COLO829 (cell line): ENCODE measurements at places on chromosomes 7 and 10.

DNA sequence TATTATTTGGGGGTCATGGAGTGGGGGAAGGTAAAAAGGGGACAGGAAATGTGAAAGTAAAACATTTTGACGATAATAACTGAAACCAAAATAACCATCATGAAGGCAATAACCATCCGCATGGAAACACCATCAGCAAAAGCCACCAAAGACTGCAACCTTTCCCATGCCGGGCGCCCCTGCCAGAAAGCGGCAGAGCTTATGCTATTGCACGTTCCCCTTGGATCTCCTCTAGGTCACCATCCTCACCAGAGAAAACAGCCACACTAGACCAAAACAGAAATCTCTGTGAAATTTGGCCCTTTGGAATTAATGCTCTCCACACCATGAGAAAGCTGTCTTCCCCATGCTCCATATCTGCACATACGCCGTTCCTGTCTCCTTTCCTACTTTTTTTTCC, 31.1 kb downstream of the DRGX start:
- no peak for DNase-seq

GRCh38 chr7:138243430-138243829, 167.2 kb downstream of the AKR1D1 start:
- DNase-seq: no peak

GRCh38 chr7:5417106-5418071, 6.2 kb downstream of the TNRC18 start:
- no peak for DNase-seq

DNA sequence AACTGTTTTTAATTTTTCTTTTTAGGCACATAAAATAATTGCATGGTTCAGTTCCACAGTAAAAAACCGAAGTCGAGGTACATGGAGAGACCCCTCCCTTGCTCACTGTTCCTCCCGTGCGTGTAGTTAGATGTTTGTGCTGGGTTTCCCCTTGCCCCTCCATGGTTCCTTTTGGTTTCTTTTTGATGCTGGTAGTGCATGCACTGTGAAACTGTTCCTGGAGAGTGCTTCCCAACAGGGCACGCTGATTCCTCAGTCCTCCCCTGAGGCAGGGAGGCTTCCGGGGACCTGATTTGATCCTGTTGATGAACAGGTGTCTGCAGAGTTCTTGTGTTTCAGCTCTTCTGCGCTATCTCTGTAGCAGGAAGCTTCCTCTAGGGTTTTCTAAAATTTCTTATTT, 69.5 kb downstream of the ADCY1 start:
- DNase-seq: no peak

- DNase-seq: no peak
These were observed 40.4 kb downstream of the WIPI2 start for GRCh38 chr7:5230265-5231067.

GRCh38 chr7:48636391-48637015, 287.8 kb upstream of the CDC14C start:
- no peak for DNase-seq

- DNase-seq: no peak
These were observed 2.9 kb upstream of the GTPBP4 start for GRCh38 chr10:985361-985760.

DNA sequence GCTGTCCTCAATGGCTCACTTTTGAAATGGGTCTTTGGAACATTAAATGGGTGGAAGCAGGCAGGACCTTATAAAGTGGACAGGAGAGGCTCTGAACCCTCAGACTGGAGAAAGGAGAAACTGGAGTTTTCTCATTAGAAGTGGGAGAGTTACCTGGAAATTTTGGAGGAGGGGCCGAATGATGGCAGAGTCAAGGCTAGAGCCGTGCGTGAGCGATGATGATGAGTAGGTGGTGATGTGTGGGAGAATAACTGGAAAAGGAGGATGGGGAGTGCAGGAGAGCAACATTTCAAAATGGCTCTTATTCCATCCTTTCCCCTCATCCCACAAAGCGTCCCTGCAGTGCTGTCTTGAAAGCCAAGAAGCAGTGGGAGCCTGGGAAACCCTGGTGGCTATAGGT, 274.0 kb downstream of the LRMDA start:
- DNase-seq: no peak

DNA sequence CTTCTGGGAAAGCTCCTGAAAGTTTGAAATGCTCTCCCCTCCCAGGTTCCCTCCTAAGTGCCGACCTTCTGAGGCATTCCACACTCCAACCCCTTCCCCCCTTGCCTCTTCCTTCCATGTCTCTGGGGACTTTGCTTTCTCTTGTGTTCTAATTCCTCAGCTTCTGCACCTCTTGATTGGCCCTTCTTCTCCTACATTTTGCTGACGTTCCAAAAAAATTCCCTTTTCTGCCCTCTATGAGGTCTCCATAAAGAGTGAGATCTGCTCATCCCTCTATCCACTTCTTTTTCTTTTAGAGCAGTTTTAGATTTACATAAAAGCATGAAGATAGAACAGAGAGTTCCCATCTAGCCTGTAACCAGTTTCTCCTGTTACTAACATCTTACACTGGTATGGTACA, 22.3 kb downstream of the FOXI2 start:
- no peak for DNase-seq

DNA sequence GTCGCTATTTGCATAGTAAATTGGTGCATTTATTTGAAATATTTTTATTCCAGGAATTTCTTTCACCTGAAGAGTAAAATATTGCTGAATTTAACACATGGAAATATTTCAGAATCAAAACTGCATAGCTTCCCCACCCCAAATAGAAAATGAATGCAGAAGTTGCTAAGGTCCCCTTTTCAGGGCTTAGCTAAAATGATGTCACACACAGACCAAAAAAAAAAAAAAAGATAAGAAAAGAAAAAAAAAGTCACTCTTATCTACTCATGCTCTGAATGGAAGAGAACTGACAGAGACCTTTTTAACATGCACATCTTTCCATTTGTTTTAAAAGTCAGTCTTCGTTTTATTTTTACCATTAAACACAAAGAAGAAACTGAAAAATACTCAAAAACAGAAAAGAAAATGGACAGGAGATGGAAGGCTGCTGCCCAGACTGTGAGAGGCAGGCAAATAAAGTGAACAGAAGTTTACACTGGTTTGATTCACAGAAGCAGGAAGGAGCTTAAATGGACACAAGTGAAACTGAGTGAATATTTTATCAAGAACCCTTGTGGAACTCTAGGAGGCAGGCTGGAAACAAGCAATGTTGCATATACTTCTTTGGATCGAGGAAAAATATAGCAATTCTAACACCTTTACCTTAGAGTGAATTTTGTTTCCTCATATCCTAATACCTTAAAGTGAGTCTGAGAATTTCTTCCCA, 32.0 kb downstream of the PSMC2 start:
- DNase-seq: no peak

GRCh38 chr10:106535304-106535953, 629.1 kb downstream of the SORCS1 start:
- no peak for DNase-seq

- DNase-seq: no peak
These were observed 234.5 kb downstream of the AHR start for GRCh38 chr7:17532861-17533404.
